ENCODE measurements at places on chromosomes 3 and 15.

GRCh38 chr15:64926661-64927060 lies 15.0 kb downstream of the ANKDD1A start:
- no peak for DNase-seq

DNA sequence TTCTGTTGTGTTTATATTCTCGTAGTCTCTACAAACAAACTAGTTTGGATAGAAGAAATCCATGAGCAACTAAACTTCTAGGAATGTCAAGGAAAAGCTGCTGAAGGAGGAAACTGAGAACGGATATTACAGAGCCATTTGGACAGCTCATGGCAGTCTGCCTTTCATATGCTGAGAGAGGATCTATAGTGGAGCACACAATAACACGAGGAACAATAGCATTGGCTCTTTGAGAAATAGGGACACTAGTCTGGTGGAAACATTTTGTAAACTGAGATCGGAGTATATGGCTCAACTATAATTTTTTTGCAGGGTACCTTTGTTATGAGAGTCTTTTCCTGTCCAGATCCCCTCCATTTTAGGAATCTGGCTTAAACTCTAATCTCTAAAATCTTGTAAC lies 200.5 kb downstream of the CLSTN2 start:
- DNase-seq, result no peak

GRCh38 chr3:13352621-13353131 lies 67.4 kb downstream of the NUP210 start:
- no peak for DNase-seq

DNA sequence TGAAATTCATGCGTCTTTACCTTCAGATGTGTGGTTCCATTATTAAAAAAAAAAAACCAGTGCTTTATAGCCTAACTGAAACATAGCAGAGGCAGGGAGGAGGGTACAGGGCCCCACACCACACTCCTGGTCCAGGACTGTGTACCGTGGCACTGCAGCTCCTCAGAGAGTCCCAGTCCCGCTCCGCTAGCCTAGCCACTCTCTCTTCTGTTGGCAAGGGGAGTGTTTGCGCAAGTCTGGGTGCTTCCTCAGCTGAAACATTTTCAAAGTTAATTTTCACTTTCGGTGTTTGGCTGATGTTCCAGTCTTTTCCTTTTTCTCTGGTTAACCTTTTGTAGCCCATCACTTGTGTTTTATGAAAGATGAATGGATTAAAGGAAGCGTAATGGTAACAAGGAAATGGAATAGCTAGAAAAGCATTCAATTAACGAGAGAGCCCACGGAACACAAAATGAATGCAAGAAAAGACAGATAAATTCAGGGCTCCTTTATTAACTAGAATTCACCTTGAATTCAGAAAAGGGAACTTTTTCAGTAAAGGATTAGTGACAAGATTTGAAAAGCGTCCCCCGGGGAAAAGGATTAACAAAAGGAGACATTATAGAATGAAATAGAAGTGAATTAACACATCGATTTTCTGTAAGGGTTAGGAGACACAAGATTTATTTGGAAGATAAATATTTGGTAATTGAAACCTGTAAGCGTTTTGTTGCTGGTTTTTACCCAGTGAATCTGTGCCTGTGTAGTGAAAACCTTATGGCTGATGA lies 177.0 kb downstream of the CACNA2D3 start:
- no peak for DNase-seq

DNA sequence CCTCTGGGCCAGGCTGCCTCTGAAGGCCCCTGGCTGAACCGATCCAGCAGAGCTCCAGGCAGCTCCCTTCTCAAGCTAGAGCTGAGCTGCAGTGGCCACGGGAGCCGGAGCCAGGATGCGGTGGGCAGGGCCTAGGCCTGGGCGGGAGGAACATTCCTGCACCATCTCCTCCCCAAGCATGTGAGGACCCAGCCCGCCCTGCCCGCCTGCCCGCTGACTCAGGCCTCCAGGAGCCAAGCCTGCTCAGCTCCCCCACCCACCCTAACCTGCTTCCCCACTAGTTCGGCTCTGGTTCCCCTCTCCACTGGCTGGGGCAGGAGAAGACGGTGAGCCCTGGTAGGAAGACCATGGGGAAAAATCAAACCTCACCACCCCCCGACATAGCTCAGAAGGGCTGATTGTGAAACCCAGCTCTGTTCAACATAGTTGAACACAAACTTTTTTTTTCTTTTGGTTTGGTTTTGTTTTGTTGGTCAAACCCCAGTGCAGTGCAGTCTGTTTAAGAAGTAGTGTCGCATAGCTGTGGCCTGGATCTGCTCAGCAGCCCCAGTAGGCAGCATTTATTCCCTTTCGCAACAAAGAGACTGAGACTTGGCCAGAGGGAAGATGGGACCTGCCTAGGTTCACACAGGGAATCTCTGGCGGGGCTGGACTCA lies 13.5 kb downstream of the SNX33 start:
- DNase-seq, result no peak

- no peak for DNase-seq
Observed at GRCh38 chr3:101979033-101979432, 129.7 kb downstream of the NFKBIZ start.

- no peak for DNase-seq
Observed at GRCh38 chr15:101498076-101498716, 8.7 kb upstream of the PCSK6 start.

DNA sequence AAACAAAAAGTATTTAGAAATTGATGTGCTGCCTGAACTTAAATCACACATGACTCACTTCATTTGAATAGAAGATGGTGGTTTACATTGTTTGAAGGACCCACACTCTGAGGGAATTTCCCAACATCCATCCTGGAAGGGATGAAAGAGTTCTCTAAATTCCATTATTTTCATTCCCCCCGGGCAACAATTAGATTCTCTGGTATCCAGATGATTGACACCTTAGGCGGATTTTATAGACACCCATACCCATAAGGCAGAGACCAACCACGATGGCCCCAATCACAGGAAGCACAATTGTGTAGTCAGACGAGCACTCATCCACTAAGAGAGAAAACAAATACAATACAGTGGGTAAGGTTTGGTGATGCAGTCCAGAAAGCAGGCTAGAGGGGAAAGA lies 24.6 kb upstream of the MCCC1 start:
- no peak for DNase-seq

- no peak for DNase-seq
Observed at GRCh38 chr15:85333132-85333831, 47.1 kb upstream of the AKAP13 start.
